ENCODE measurements at places on chromosomes 4 and X. TPM values are rescaled to one million over a fixed set of nuclear protein-coding genes. Genes with fewer than 3 reads are reported as not detected.

SOX3 gene
- total RNA-seq, result not detected

NEK1 gene
- 7.8 TPM for total RNA-seq

CYSLTR1 gene
- total RNA-seq, result not detected

C4orf51 gene
- total RNA-seq, result not detected

SRPK3 gene
- total RNA-seq, result 0.05 TPM

AFM gene
- total RNA-seq, result not detected

KIF4A gene
- total RNA-seq, result 29.6 TPM

RHOH gene
- total RNA-seq, result 0.65 TPM

CD99L2 gene
- 39.0 TPM for total RNA-seq

GAGE1 gene
- total RNA-seq, result not detected

RNF113A gene
- total RNA-seq, result 18.0 TPM

BRS3 gene
- total RNA-seq, result not detected

VCX3B gene
- total RNA-seq, result not detected

MAGEA3 gene
- not detected for total RNA-seq

SRPX2 gene
- total RNA-seq, result 22.0 TPM

GPR78 gene
- total RNA-seq, result not detected

ZCCHC18 gene
- total RNA-seq, result 1.4 TPM

TBC1D19 gene
- total RNA-seq, result 16.7 TPM

NPY5R gene
- not detected for total RNA-seq

MSANTD1 gene
- 0.19 TPM for total RNA-seq

LDOC1 gene
- 2.9 TPM for total RNA-seq

SLC34A2 gene
- total RNA-seq, result 0.34 TPM

NPY1R gene
- total RNA-seq, result 0.09 TPM

EOLA2 gene
- total RNA-seq, result 21.3 TPM

CT45A3 gene
- total RNA-seq, result not detected

FRMD7 gene
- total RNA-seq, result not detected

NDST4 gene
- not detected for total RNA-seq

APLN gene
- 124 TPM for total RNA-seq

SH3BP2 gene
- 26.4 TPM for total RNA-seq
